Esophagus squamous epithelium (tissue), 5 donors: ENCODE measurements at places on chromosomes 7 and 10.

GRCh38 chr7:154628556-154628955 lies 374.4 kb downstream of the PAXIP1 start:
- no peak for DNase-seq

DNA sequence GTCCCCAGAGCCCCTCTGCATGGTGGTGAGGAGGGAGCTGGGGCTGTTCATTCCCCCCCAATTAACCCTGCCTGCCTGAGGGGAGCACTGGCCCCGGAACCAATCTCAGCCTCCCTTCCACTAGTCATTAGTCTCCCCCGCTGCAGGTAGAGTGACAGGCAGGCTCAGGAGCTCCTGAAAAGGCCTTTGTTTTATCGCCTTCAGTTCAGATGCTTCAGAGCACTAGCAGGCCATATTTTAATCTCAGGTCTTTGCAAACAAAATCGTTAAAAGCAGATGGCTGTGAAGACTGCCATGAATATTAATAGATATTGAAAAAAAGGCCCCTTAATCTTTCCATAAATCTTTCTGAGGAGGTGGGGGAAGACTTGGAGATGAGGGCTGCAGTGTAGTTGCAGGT lies 250.7 kb downstream of the RPS24 start:
- no peak for DNase-seq

GRCh38 chr7:81777697-81778096 lies 7.8 kb upstream of the HGF start:
- no peak for DNase-seq

DNA sequence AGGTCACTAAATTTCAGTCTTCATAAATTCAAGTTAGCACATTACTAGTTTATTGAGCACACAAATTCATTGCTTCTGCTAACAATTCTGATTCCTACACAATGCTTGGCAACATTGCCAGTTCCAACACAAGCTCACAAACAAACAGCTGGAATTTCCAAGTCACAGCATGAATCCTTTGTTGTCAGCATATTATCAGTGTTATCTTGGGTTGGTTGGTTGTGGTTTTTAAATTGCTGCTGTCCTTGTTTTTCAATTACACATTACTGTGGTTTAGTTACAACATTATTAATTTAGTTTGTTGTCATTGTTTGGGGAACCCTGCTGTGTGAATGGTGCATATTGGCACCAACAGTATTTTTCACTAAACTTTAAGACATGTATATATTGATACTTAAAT lies 86.0 kb upstream of the ARID5B start:
- DNase-seq = no peak

GRCh38 chr7:158957510-158957906 lies 101.2 kb downstream of the DYNC2I1 start:
- no peak for DNase-seq

DNA sequence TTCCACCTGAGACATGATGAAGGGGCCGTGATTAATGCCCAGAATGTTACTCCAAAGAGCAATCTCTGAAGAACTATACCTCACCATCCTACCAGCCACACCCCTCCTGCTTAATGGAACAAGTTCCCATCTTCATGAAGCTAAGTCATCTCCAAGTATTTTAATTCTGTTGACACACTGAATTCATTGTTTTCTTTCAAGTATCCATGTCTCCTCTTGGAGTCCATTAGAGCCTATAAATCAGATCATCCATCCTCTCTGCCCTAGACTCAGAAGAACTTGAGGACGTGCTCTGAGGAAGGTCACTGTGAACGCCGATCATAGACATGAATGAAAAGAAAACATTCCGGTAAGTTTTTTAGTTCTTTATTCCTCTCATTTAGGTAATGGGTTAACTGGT lies 126.8 kb downstream of the RSU1 start:
- no peak for DNase-seq

- no peak for DNase-seq
These were observed 447 bp upstream of the GPAM start for GRCh38 chr10:112184052-112184371.

DNA sequence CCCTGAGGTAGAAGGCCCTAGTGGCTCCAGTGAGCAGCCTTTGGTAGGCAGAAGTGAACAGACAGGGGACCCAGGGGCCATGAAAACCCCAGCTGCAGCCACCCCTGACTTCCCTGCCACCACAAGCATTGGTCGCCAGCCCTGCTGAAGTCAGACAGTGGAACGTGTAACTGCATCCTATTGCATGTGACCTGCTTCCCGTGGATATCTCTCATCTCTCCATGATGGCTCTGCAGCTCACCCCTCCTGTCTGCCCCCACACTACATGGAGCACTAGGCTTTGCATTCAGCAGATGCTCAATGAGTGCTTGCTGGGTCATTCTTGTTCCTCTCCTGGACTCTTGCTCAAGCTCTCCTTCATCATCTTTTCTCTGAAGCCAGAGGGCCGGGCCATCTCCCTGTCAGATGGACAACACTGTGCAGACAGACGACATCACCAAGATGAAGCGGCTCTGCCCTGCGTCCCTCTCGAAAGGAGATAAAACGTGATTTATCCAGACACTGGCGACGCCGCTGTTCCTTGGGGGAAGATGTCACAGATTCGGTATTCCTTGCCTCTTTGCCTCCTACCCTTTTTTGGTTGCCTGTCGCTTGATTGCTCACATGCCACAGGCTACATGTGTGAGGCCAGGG lies 117.5 kb downstream of the SH3PXD2A start:
- DNase-seq = no peak

DNA sequence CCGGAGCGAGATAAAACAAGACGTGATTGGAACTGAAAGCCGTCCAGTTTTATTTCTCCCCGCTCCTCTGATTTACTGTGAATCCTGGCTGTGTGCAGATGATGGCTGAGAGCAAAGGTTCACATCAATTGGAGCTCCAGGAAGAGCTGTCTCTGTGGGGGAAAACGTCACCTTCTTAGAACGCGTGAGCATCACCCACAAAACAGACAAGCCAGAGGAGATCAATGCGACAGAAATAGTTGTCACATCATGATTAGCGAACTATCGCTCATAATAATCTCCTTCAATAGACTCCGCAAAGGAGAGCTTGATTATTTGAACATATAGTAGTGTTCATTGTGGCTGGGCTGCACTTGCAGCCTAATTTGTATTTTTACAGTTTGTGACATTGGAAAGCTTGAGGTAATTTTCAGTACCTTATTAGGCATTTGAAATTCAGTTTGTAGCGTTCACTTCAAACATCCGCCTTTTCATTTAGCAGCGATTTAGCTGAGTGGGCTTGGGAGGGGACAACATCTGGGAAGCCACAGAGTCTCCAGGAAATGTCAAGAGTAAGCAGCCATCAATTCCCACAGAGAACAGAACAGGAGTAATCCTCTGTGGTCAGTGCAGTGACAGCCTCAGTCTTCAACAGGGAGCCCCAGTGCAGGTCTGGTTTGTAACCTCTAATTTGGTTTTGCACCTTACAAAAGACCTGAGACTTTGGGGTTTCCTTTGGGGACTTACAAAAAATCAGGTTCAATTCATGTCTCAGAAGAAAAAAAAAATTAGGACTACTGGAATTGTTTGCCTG lies 276.8 kb upstream of the PFKP start:
- no peak for DNase-seq

- DNase-seq = no peak
These were observed 116.1 kb downstream of the KLF6 start for GRCh38 chr10:3668966-3669330.

- no peak for DNase-seq
These were observed 927 bp upstream of the DEPP1 start for GRCh38 chr10:44979281-44980191.

DNA sequence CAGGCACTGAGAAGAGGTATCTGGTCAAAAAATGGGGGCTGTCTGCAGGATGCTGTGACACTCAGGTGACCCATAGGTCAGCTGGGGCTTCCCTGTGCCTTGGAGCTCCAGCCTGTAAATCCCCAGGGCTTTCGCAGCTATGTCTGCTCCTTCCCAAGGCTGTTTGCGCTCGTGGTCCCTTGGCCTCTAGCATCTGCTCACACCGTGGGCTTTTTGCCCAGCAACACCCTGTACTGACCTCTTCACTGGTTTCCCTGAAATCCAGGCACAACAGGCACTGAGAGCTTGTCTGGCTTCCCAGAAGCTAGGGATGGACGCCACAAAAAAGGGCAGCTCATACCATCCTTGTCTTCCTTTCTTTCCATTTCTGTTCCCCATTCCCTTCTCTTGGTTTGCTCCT lies 280.3 kb upstream of the HABP2 start:
- no peak for DNase-seq

DNA sequence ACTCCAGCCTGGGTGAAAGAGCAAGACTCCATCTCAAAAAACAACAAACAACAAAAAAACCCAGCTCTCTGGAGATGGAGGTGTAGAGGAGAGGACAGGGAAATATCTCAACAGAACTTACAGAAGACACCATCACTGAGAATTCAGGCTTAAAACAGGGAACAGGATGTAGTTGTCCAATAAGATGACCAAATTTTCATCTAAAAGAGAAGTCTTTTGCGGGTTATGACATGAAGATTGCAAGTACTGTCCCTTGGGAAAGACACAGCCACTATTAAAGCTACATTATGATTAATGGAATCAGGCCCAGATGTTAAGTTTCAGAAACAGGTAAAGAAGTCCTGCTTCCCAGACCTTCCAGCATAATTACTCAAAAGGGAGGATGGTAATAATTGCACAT lies 235.2 kb upstream of the NRP1 start:
- no peak for DNase-seq

DNA sequence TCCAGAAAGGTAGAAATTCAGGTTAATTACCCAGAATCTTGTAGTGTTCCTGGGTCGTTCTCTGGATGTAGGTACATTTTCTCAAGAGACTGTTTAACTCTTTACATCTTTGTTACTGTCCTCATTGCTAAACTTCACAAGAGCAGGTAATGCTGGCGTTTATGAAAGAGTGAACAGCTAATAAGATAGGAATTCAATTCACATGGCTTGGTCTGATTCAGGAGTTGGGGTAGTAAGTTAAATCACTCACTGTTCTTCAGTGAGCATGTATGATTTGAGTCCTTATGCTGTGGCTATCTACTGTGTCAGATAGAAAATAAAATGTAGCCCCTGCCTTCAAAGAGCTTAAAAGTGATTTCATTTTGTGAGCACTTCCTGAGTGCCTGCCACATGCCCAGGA lies 480.0 kb downstream of the LRMDA start:
- no peak for DNase-seq

DNA sequence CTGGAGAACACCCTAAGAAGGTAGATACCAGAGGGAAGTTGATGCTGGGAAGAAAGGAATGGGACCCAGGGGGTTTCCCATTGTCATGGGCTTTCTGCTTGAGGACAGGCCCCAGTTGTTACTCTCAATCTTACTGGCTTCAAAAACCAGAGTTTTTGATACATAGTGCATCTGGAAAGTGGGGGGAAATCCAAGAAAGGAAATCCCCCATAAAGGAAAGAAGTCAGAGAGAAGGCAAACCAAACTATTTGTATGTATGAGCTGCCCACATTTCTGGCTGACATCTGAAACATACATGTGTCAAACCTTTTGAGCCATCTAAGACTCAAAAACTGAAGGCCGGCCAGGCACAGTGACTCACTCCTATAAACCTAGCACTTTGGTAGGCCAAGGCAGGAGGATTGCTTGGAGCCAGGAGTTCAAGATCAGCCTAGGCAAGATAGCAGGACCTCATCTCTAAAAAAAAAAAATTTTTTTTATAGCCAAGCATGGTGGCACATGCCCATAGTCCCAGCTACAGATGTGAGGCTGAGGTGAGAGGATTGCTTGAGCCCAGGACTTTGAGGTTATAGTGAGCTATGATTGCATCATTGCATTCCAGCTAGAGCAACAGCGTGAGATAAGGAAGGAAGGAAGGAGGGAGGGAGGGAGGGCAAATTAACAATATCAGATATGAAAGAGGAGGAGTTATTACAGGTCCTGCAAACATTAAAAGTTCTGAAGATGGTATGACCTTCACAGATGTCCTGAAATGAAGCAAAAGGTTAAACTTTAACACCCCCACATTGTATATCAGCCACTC lies 6.7 kb upstream of the COA1 start:
- no peak for DNase-seq

DNA sequence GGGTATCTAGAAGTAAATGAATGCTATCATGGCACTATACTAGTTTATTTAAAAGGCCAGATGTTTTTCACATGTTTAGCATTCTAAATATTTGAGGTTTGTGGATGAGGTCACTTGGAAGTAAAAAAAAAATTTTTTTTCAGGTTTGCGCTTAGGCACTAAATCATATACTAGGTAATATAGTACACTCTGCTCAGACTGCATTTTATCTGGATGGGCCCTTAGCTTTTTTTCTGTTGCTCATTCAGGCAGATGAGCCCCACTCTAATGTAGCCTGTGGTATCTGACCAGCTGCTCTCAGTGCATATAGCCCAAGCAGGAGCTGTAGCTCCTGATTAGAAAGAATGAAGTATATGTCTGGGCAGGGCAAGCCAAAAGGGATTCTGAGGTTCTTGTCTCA lies 210.1 kb downstream of the AUTS2 start:
- no peak for DNase-seq

DNA sequence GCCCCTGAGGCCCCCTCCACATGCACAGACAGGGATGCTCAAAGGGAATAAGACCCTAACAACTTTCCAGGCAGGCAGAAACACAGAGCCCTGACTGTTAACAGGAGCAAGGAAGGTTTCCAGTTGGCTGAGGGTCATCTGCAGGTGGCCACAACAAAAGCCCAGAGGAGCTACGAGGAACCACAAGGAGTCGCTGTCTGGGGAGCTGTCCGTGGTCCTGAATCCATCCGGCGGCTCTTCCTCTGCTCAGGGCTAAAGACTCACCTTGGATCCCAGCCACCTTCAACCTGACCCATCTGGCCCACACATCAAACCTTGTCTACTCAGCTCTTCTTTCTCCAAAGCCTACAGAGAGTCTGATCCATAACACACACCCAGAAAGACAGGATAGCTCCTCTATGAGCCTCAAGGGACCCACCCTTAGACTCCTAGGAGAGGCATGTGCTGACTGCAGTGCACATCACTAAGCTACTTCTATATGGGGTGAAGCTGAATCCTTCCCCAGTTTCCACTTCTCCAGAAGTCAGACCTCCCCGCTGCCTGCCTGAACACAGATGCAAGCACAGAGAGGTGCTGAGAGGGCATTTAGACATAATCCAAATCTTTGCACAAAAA lies 104.0 kb downstream of the SLIT1 start:
- no peak for DNase-seq

GRCh38 chr7:35571611-35572240 lies 123.2 kb downstream of the HERPUD2 start:
- no peak for DNase-seq

DNA sequence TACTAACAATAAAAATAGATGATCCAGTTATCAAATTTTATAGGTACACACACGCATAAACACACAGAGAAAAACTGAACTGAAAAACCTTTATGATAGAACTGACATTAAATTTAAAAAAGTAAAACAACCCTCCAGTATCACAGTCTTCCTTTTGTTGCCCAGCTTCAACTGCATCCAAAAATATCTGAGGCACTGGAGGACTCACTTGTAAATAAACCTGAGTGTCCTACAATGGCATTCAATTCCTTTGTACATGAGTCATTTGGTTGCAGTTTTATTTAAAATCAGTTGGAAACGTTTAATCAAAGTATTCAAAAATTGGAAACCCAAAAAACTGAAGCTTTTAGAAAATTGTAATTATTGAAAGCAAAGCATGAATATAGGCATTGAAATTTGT lies 265.2 kb upstream of the CSTF2T start:
- DNase-seq = no peak
